ENCODE measurements at places on chromosomes 6 and 20.
A peak's percentile ranks its signal among the peaks of the same experiment; 100 is the strongest.

GRCh38 chr20:37961066-37961465 is 58.1 kb downstream of the VSTM2L start:
- DNase-seq: no peak

- no peak for DNase-seq
Measured at GRCh38 chr6:109918227-109918626, 59.9 kb upstream of the GPR6 start.

GRCh38 chr6:100454551-100455229 is 10.0 kb downstream of the SIM1 start:
- DNase-seq: no peak

- peak; percentile 70 for DNase-seq
Measured at GRCh38 chr6:9503111-9503761, 911.6 kb downstream of the TFAP2A start.

GRCh38 chr6:52650941-52651340 is 20.0 kb upstream of the TMEM14A start:
- peak; percentile 27 for DNase-seq

DNA sequence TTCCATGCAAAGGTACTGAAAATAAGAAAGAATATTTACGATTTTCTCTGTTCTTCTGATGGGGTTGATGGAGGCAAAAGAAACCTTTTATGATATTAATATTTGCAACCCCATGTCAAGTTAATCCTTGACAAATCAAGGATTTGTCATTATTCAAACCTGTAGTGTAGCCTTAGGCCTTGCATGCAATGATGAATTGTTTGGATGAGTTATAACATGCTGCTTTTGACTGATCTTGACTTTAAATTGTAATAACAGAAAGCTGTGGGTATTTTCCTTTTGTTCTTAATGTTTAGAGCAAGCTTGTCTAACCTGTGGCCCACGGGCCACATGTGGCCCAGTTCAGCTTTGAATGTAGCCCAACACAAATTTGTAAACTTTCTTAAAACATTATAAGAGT is 13.0 kb upstream of the BAG2 start:
- no peak for DNase-seq

- peak; percentile 93 for DNase-seq
Measured at GRCh38 chr6:128520436-128521281, at the start of gene PTPRK. Gene PTPRK (minus strand): TSS chr6:128520599. CDS start chr6:128520358, 241 bp downstream.

DNA sequence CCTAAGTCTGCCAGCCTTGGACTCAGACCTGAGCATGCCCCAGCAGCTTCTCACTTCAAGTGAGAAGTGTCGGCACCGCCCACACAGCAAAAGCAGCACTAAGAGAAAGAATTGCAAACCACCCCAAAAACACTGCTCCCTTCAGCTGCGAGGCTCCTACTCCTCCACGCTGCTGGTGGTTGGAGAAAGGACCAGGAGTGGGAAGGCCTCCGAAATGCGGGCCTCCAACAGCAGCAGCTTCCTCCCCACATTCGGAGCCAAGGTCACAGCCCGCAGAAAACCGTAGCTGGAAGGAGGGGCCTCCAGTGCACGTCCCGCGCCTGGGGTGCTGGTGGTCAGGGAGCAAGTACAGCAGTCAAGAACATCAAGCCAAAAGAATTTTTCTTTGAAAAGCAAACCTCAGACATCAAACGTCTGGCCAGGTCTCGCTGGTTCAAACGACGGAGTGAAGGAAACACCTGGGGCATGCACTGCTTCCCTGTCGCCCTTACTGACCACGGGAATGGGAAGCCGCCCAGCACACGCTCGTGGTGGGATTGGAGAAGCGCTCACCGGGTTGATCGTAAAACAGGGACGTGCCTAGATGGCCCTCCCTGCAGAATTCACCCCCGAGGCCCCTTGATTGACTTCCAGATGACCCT is 185.6 kb upstream of the CST7 start:
- no peak for DNase-seq

DNA sequence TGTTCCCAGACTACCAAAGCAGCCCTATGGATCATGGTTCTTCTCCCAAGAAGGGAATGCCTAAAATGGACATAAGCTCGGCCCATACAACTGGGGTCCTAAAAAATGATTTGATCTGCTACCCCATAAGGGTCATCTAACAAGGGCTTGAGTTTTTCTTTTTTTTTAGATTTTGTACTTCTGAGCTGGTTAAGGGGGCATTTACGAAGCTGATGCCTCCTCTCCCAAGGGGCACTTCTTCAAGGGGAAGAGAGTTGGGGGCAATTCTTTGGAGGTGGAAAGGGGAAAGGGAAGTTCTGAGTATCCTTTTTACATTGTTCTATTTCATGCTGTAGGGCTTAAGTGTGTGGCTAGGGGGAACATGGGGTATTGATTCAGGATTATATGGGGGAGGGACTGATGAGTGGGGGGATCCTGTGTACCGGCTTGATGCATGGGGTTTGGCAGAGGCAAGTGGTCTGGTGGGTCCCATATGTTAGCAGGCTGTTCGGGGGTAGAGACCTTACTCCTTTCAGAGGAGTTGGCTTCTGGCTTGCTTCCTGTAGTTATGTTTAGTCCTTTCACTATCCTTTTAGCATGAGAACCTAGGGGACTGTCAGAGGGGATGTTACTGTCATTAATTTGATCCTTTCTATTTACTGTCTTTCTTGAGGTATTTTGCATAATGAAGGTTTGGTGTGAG is 8.1 kb upstream of the ZNFX1 start:
- no peak for DNase-seq

- no peak for DNase-seq
Measured at GRCh38 chr20:64130876-64131275, 23.5 kb upstream of the NPBWR2 start.

DNA sequence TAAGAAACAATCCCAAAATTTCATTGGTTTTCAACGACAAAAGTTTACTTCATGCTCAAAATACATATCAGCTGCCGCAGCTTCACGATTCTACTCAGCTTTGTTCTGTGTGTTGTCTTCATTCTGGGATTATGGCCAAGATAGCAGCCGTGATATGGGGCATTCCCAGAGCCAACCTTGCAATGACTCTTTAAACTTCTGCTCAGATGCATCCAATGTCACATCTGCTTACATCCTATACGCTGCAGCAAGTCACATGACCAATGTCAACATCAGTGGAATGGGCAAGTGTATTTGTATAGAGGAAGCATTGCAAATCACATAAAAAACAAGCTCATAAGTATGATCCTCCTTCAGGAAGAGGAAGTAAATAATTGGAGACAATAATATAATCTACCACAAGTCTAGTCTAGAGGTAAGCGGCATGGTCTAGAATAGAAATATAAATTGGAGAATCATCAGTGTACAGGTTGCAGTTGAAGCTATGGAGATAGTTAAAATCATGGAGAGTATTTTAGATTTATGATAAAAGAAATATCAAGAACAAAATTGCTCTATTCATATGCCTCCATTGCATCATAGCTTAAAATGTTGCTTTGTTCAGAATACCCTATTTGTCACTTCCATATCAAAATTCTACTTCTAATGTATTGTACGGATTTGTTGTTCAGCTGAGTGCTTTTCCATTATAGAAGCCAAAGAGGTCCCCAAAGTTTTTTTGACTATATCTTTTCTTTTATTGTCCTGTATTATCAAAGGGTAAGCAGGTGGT is 7.2 kb upstream of the C6orf141 start:
- DNase-seq: no peak

DNA sequence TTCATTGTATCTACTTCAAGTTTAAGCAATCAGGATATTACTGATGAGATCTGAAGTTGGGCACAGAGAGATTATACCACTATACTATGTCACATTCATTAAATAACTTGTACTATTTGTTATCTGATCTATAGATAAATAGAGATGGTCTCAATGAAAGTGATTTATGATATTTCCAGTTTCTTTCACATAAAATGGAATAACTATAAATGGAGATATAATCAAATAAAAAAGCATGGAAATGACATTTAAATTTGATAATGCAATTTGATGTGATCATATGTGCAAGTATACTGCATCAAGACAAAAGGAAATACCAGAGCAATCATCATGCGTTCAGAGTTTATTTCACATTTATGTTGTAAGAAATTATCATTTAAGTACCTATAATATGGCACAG is 368.9 kb downstream of the PKHD1 start:
- DNase-seq: no peak

- peak; percentile 69 for DNase-seq
Measured at GRCh38 chr6:7910654-7911344, at the start of gene TXNDC5. Gene TXNDC5 (minus strand): TSS chr6:7910788. CDS start chr6:7910776, 12 bp downstream.

Measured in HCEC 1CT (cell line).